Stomach (tissue), 19 donors: ENCODE measurements at places on chromosomes 6 and 20. TPM values are rescaled to one million over a fixed set of nuclear protein-coding genes. Genes with fewer than 3 reads are reported as not detected.

DNA sequence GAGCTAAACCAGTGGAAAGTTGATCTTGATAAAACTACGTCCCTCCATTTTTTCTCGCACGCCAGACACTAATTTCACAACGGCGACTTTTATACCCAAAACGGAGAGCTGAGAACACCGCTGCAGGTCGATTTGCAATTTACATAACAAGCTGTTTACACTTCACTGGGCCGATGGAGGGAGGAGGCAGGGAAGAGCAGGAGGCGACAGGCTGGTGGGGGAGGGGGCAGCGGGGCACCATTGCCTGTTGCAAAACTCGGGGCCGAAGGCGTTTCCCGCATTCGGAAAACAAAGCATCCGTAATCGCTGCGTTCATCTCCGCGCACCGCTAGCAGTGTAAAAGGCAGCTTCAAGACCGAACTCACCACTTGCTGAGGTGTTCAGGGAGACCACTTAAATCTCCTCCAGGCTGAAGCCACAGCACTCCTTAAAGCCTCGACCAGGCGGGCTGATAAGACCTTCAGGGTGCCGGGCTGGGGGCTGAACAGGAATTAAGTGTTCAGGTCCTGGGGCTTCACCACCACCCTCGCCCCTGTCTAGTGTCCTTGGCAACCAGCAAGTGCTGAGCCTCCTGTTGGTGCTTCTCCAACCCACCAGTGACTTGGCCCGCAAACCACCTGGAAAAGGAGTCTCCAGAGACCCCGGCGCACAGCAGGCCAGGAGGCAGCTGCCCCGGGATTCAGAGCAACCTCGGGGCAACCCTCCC, 2.0 kb upstream of the FOXC1 start:
- H3K27me3 ChIP-seq = peaks cover 97% of the 10 kb centered on the region
- peak overlapping the region; percentile 16 for H3K4me3 ChIP-seq
- H3K36me3 ChIP-seq = no peaks in the 10 kb centered on the region
- no peak overlapping the region for H3K27ac ChIP-seq
- no peak for DNase-seq

The SMPD2 gene
- total RNA-seq = 17.2 TPM

- H3K27ac ChIP-seq = no peak overlapping the region
- no peaks in the 10 kb centered on the region for H3K27me3 ChIP-seq
- DNase-seq = no peak
- no peaks in the 10 kb centered on the region for H3K36me3 ChIP-seq
These were observed 487.6 kb downstream of the PREX1 start for GRCh38 chr20:48339986-48340882.

GRCh38 chr6:8325743-8326142, 109.6 kb downstream of the SLC35B3 start:
- no peaks in the 10 kb centered on the region for H3K4me1 ChIP-seq
- H3K27ac ChIP-seq = no peak overlapping the region

The C20orf202 gene
- total RNA-seq = not detected

The FHL5 gene
- not detected for total RNA-seq

GRCh38 chr20:38299963-38300362, 4.0 kb upstream of the BPI start:
- no peak overlapping the region for H3K27ac ChIP-seq
- H3K27me3 ChIP-seq = peaks cover 4% of the 10 kb centered on the region
- DNase-seq = peak; percentile 64
- no peaks in the 10 kb centered on the region for H3K36me3 ChIP-seq
- H3K4me1 ChIP-seq = peaks cover 48% of the 10 kb centered on the region

- H3K4me1 ChIP-seq = peaks cover 5% of the 10 kb centered on the region
- no peaks in the 10 kb centered on the region for H3K36me3 ChIP-seq
- DNase-seq = no peak
- no peak overlapping the region for H3K4me3 ChIP-seq
- H3K27ac ChIP-seq = no peak overlapping the region
These were observed 421.8 kb upstream of the JARID2 start for GRCh38 chr6:14824060-14824459.

GRCh38 chr6:167665698-167666330, 160.9 kb upstream of the AFDN start:
- no peak overlapping the region for H3K27ac ChIP-seq
- H3K27me3 ChIP-seq = no peaks in the 10 kb centered on the region
- H3K4me1 ChIP-seq = peaks cover 35% of the 10 kb centered on the region
- no peak for DNase-seq
- H3K4me3 ChIP-seq = no peak overlapping the region

DNA sequence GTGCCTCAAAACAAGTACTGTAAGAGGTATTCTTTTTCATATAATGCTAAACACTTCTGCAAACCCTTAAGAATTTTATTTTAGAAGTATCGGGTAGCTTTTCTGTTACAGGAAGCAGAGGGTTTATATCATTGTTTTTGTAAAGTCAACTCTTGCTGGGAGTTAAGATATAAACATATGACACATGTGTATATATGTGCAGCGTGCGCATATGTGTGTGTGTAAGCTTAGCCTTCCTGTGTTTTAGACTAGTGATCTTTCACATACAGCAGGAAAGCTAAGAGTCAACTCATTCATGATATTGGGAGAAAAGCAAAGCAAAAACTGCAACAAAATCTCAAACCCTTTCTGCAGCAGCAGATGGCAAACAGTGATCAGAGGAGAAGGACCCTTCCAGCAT, 102.4 kb downstream of the ARID1B start:
- DNase-seq = peak; percentile 31
- no peak overlapping the region for H3K4me3 ChIP-seq
- peaks cover 99% of the 10 kb centered on the region for H3K4me1 ChIP-seq
- no peaks in the 10 kb centered on the region for H3K27me3 ChIP-seq
- no peak overlapping the region for H3K27ac ChIP-seq

- no peaks in the 10 kb centered on the region for H3K4me1 ChIP-seq
- no peaks in the 10 kb centered on the region for H3K36me3 ChIP-seq
- H3K27me3 ChIP-seq = peaks cover 85% of the 10 kb centered on the region
These were observed 14.6 kb downstream of the CD40 start for GRCh38 chr20:46132705-46133120.

The TRIM31 gene
- total RNA-seq = 11.0 TPM

The COL11A2 gene
- total RNA-seq = not detected

GRCh38 chr6:10431423-10432164, 16.7 kb upstream of the TFAP2A start:
- peaks cover 3% of the 10 kb centered on the region for H3K4me1 ChIP-seq
- H3K27me3 ChIP-seq = peaks cover 4% of the 10 kb centered on the region
- DNase-seq = no peak
- no peaks in the 10 kb centered on the region for H3K36me3 ChIP-seq
- H3K27ac ChIP-seq = no peak overlapping the region

- DNase-seq = no peak
- no peak overlapping the region for H3K4me3 ChIP-seq
- H3K27ac ChIP-seq = no peak overlapping the region
These were observed 32.5 kb upstream of the ZNF184 start for GRCh38 chr6:27505209-27506027.

The DNPH1 gene
- total RNA-seq = 51.2 TPM

The SLC22A2 gene
- total RNA-seq = not detected

DNA sequence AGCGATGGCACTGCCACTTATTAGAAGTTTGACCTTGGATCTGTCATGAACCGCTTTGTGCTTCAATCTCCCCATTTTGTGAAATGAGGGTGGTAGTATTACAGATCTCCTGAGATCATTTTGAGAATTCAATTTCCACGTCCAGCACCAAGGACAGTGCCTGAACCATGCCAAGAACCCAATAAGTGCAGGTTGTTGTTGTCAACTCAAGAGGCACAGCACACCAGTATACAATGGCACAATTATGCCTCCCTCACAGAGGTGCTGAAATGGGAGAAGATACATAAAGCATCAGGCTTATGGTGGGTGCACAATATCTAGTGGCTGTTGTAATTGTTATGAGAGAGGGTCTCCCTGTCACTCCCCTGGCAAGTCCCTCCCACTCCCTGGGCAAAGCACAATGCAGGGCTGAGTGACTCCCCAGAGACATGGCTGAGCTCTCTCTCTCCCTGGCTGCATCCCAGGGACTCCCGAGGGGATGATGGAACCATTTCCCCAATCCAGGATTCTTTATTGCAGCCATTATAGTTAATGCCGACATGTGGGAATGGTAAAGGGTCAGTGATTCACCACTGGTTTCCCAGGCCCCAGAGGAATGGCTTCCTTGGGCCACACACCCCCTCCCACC, 78.7 kb downstream of the CDH22 start:
- no peak overlapping the region for H3K4me3 ChIP-seq
- H3K27ac ChIP-seq = no peak overlapping the region
- no peaks in the 10 kb centered on the region for H3K4me1 ChIP-seq
- H3K27me3 ChIP-seq = peaks cover 30% of the 10 kb centered on the region
- DNase-seq = no peak
- no peaks in the 10 kb centered on the region for H3K36me3 ChIP-seq

- no peaks in the 10 kb centered on the region for H3K27me3 ChIP-seq
- H3K36me3 ChIP-seq = no peaks in the 10 kb centered on the region
- no peak for DNase-seq
- no peak overlapping the region for H3K4me3 ChIP-seq
- H3K27ac ChIP-seq = no peak overlapping the region
These were observed 572.8 kb downstream of the TFAP2A start for GRCh38 chr6:9841886-9842725.

GRCh38 chr20:33702861-33703260, 16.7 kb upstream of the E2F1 start:
- no peak overlapping the region for H3K4me3 ChIP-seq
- peaks cover 20% of the 10 kb centered on the region for H3K36me3 ChIP-seq
- H3K27ac ChIP-seq = no peak overlapping the region
- no peak for DNase-seq

The PLCB1 gene
- 17.7 TPM for total RNA-seq

DNA sequence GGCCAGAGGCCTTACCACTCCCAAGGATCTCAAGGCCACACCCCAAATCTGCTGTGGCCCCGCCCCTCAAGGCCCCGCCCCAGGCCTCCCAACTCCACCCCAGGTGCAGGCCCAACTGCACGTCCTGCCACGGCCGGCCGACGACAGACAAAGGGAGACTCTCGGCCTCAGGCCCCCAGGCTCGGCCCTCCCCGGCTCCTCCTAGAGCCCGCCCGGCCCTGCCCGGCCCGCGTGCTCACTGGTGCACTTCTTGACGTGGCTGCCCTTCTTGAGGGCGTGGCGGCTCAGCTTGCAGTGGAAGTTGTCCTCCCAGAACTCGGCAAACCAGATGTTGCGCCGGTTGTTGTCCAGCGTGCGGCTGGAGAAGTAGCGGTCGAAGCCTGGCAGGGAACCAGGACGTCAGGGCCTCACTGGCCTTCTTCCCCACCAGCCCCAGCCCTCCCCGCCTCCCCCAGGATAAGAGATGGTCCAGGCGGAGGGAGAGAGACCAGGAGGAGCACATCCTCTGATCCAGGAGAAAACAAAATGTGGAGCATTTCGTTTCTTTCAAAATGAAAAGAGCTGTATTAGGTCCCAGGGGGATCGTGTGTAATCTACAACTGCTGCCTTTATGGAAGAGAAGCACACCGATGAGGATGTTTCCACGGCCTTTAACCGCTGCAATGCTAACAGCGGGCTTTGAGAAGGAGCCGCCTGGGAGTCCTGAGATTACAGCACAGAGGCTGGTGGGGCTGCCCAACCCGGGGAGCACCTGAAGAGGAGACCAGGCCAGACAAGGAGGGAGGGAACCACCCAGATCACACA, 89.4 kb downstream of the GRM4 start:
- H3K36me3 ChIP-seq = no peaks in the 10 kb centered on the region
- peak overlapping the region; percentile 22 for H3K4me3 ChIP-seq
- H3K27me3 ChIP-seq = peaks cover 34% of the 10 kb centered on the region
- DNase-seq = peak; percentile 72
- peak overlapping the region; percentile 3 for H3K27ac ChIP-seq
- peaks cover 18% of the 10 kb centered on the region for H3K4me1 ChIP-seq

DNA sequence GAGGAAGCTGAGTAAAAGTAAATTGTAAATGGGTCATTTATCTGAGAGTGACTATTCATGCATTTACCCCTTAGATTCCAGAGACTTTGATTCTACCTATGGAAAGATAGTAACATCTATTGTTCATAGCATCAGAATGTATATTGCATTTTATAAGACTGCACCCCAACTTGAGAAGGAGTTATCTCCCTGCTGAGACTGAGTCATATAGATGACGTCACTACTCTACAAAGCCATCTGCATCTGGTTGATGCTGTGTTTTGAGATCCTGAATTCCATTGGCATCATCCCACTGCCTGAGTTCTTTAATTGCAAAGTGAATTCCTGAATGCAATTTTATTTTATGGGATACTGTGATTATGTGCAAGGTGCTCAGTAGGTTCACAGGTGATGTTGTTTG, 444.0 kb upstream of the SLC35B3 start:
- no peak overlapping the region for H3K4me3 ChIP-seq
- H3K4me1 ChIP-seq = no peaks in the 10 kb centered on the region
- no peaks in the 10 kb centered on the region for H3K27me3 ChIP-seq
- no peak overlapping the region for H3K27ac ChIP-seq

DNA sequence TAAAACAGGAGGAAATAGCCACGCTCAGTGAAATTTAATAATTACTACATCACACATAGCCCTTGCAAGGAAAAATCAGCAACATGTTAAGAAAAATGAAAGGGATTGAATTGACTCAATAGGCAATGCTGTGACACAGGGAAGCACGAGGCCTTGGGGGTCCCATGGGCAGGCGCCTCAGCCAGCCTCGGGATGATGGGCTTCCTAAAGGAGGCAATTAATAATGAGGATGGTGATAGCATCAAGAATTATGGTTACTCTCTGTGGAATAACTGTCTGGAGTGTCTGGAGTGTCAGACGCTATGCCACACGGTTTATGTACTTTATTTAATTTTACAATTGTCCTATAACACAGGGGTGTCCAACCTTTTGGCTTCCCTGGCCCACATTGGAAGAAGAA, 130.2 kb downstream of the TBC1D7 start:
- no peak overlapping the region for H3K4me3 ChIP-seq
- H3K27me3 ChIP-seq = no peaks in the 10 kb centered on the region
- H3K27ac ChIP-seq = no peak overlapping the region
- no peaks in the 10 kb centered on the region for H3K4me1 ChIP-seq
- H3K36me3 ChIP-seq = no peaks in the 10 kb centered on the region

- DNase-seq = no peak
- no peaks in the 10 kb centered on the region for H3K27me3 ChIP-seq
- H3K4me3 ChIP-seq = no peak overlapping the region
- H3K4me1 ChIP-seq = peaks cover 19% of the 10 kb centered on the region
- H3K27ac ChIP-seq = no peak overlapping the region
These were observed 43.7 kb downstream of the HDGFL1 start for GRCh38 chr6:22613051-22613450.

DNA sequence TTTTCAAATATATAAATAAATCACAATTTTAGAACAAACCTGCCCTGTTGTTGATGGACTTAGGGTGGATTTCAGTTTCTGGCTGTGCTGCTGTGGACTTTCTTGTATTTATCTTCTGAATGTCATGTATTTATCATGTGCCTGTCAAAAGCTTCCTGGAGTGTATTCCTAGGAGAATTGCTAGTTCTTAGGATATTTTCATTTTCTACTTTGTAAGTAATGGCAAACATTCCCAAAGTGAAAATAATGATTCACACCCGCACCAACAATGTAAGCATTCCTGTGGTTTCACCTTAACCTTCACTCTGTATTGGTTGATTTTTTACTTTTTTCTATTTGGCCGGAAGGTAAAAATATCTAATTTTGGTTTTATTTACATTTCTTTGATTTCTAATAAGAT, 387.8 kb downstream of the SMOC2 start:
- no peaks in the 10 kb centered on the region for H3K4me1 ChIP-seq
- H3K27me3 ChIP-seq = no peaks in the 10 kb centered on the region
- no peak for DNase-seq
